ENCODE measurements at places on chromosomes 3 and 15. TPM values are rescaled to one million over a fixed set of nuclear protein-coding genes. Genes with fewer than 3 reads are reported as not detected.

Gene BTLA
- polyA plus RNA-seq: not detected

Gene MYNN
- 9.0 TPM for polyA plus RNA-seq

Gene RLBP1
- polyA plus RNA-seq: not detected

Gene TP53BP1
- 16.5 TPM for polyA plus RNA-seq

Gene EXD1
- polyA plus RNA-seq: not detected

DNA sequence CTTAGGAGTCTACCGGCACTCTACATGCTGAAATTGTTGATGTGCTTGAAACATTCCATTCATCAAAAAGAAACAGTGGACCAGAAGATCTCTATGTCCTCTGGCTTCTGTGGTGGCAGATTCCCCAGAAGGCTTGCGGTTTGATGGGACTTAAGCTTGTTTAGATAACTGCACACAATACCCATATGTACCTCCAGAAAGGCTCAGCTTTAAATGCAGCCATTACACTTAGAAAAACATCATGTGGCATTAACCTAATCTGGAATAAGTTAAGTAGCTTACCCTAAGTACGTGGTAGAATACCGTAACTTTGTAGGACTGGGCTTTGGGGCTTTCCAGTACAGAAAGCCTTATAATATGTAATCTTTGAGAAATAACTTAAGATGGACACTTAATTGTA lies 187.3 kb downstream of the RBMS3 start:
- no peak for DNase-seq

GRCh38 chr3:149316437-149316836 lies 17.0 kb downstream of the TM4SF18 start:
- DNase-seq: no peak

DNA sequence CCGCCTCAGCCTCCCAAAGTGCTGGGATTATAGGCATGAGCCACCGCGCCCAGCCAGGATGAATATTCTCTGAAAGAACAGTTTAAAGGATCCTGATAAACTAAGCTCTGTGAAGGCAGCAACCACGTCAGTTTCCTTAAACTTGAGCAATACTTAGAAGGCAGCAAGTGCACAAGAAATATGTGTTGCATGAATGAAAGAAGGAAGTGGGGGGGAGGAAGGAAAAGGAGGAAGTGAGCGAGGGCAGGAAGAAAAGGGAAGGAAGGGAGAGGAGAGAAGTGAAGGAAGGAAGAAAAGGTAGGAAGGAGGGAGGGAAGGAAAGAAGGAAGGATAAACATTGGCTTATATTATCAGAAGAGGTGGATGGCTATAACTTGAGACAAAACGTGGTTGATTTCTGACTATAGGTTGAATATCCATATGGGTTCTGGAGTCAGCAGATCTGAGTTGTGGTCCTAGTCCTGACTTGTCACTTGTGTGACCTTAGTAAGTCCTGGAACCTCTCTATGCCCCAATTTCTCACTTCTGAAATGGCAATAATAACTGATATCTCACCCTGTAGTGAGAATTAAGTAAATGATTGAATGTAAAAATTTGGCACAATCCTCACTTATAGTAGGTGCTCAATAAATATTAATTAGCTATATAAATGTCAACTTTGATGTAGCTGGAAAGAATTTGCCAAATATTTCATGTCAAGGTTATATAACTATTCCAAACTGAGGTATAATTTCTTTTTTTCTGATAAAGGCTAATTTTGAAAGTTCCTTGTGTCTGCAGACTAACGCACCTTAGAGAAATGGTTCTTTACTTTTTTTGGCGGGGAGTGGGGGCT lies 12.0 kb upstream of the SEMA4B start:
- peak; percentile 13 for DNase-seq

GRCh38 chr3:26960382-26960781 lies 337.8 kb downstream of the LRRC3B start:
- DNase-seq: no peak

DNA sequence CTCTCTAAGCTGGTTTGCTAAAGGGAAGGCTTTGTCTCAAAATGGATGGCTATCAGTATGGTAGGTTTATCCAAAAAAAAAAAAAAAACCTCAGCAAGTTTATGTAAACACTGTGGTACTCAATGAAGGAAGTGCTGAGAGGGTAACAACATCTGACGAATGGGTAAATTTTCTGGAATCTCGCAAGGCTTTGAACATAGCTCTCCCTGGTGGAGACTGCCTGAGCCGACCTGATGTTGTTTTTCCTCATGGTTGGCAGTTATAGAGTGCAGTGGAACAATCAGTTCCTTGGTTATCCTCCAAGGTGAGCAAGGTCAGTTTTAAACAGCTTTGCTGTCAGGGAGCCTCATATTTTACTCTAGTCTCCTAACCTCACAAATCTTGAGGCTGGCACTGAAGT lies 94.6 kb downstream of the ZPLD1 start:
- DNase-seq: peak; percentile 34

DNA sequence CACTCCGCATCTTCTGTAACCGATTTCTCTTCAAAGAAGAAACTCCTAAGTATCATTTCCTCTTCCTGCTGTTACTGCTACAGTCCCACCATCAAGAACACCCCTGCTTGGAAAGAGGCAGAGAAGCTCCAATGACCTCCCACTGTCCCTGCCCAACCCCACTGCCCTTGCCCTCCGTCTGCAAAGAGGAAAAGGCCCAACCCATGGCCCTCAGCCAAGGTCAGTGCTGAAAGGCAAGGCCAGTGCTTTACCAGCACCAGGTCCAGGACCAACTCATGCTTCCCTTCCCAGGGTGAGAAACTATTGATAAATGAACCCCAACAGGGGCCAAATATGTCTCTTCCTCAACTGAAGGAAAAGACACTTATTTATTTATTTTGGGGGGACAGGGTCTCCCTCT lies 22.5 kb downstream of the FAM240A start:
- DNase-seq: no peak

DNA sequence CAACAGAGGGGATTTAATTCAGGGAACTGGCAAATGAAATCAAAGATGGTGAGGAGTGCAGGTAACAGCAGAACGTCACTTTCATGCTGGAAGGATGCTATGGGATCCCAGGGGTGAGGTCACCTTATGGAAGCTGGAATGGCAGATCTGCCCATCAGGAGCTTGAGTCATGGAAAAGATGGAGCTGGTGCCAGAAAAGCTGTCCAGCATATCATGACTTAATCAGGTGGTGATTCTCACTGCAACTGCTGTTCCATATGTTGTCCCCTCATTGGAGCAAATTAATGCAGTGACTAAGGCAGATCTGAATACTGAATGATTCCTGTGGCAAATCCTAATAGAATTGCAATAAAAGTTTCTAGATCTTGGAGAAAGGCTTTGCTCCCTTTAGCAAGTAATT lies 38.4 kb downstream of the HHLA2 start:
- DNase-seq: no peak

All from hepatocyte (in vitro differentiated cells).